Mucosa of gallbladder (tissue), 1 donor: ENCODE measurements at places on chromosomes 3 and 15. TPM values are rescaled to one million over a fixed set of nuclear protein-coding genes. Genes with fewer than 3 reads are reported as not detected.
A peak's percentile ranks its signal among the peaks of the same experiment; 100 is the strongest.

DNA sequence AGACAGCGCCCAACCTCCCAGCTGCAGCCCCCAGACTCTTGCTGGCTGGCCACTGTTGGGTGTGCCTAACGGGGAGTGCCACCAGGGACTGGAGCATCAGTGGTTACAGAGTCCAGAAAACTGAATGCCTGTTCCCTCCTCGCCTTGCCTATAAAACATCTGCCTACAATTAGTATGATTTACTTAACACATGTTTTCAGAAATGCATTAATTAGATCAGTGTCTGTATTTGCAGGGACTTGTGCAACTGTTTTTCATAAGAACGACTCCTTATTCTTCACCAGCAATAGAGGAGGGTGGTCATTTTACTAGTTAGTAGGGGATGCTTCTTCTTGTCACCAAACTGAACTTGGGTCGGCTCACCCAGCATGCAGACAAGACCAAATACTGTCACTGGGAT is 248.7 kb downstream of the GABRG3 start:
- no peak for DNase-seq

- DNase-seq, result no peak
These were observed 29.5 kb downstream of the C2CD4B start for GRCh38 chr15:62135532-62136134.

The TIMMDC1 gene
- total RNA-seq, result 114 TPM

DNA sequence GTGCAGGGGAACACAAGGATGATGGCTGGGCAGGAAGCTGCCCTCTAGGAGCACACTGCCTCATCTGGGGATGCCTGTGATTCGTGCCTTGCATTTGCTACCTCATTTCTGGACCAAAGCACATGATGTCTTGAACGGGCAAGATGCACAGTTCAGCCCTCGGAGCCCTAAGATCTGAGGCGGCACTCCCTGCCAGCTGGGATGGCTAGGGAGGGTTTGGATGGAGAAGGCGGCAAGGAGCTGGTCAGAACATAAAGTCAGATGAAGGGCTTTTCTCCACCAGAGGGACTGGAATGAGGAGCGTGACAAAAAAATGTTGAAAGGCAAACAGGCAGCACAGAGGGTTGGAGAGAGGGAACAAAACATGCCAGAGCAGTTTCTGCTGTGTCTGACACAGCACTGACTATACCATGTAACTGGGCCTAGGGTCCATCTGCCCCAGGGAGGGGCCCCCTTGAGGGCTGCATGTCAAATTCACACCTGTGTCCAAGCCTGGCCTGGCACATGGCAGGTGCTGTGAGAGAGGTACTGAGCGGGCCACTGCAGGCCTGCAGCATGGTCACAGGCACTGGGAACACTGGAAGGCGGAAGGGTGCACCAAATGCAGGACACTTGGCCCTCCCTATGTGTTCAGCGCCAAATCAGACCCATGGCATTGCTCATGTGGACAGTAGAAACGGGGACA is 21.7 kb downstream of the TMEM43 start:
- DNase-seq, result no peak

- DNase-seq, result no peak
These were observed 132.3 kb downstream of the CHCHD6 start for GRCh38 chr3:126836220-126836860.

DNA sequence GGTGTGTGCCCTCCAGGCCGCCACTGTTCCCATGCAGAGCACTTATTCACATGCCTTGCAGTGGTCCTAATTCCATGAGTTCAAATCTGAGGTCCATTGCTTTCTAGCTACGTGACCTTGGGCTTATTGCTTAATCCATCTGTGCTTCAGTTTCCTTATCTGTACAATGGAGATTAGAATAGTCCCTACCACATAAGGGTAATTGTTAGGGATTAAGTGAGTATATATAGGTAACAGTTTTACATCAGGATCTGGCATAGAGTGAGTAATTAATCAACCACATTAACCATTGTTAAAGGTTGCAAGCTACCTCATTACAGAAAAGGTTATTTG is 7.6 kb downstream of the CPN2 start:
- no peak for DNase-seq

The IMPG2 gene
- 0.29 TPM for total RNA-seq

- DNase-seq, result no peak
These were observed 177.1 kb downstream of the CD47 start for GRCh38 chr3:107913701-107914100.

- DNase-seq, result no peak
These were observed 324.6 kb downstream of the EPHA6 start for GRCh38 chr3:97138914-97139541.

DNA sequence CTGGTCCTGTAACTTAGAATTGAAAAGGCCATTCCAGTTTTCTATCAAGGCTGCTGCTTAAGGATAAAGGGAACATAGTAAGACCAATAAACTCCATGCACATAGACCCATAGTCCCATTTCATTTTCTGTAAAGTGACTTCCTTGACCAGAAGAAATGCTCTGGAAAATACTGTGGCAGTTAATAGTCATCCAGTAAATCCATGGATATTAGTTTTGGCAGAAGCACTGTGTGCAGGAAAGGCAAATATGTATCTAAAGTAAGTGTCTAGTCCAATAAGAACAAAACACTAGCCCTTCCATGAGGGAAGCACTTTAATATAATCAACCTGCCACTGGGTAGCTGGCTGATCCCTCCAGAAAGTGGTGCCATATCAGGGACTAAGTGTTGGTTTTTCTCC is 19.3 kb upstream of the MKRN3 start:
- DNase-seq, result no peak

- no peak for DNase-seq
These were observed 99.0 kb upstream of the LIPC start for GRCh38 chr15:58332676-58333400.

DNA sequence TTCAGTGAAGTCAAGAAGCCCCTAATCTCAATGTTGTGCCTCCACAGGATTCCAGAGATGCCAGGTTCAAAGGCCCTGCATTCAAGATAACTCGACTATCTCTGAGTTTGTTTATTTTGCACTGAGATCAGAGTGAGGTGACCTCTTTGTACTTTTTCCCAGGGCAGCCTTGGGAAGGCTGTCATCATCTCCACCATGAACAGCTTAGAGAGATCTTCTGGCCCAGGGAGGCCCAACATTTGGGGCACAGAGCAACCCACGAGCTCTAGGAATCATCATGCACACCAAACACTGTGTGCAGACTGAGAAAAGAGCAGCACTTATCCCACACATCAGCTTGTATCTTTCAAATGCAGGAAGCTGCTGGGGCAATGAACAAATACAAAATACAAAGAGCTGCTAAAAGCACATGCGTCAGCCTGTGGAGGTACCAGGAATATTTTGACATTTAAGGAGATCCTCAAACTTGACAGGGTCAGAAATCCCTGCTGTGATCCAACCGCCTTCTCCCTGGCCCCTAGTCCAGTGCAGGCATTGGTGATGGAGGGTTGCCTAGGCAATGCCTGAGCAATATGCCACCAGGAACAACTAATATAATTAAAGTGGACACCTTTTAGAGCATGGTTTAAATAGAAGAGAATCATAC is 33.6 kb downstream of the TRIM42 start:
- no peak for DNase-seq

DNA sequence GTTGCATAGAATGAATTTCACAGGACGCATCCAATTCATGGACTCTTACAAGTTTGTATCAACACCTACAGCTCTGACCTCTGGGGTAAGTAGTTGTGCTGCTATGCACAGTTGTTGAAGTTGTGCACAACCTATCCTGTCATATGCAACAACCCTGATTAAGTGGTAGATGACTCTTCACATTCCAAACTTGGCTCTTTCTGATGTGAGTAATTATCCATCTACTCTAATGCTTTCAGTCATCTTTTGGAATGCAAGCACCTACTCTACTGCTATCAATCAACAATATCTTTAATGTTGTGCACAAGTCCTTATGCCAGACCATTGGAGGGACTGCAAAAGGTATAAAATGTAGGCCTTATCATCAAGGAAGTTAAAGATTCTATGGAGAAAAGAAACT is 921.4 kb downstream of the MCTP2 start:
- no peak for DNase-seq

GRCh38 chr3:9644245-9644644 is 5.1 kb upstream of the MTMR14 start:
- no peak for DNase-seq

DNA sequence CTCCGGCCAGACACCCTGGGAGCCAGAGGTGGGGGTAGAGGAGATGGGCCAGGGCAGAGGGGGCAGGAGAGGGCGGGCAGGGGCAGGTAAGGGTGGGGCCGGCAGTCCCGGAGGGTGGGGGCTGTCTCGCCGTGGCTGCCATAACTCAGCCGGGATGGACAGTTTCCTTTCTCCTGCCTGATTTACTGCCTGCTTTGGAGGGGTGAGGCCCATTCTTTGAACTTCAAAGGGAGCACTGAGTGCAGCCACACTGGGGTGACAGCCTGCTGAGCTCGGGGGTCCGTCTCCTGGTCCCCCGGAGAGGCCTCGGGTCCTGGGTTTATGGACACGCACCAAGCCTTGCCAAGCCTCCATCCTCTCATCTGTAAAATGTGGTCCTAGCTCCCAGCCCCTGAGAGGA is 135.4 kb downstream of the FBLN2 start:
- DNase-seq, result no peak

- no peak for DNase-seq
These were observed 14.3 kb upstream of the TNFAIP8L3 start for GRCh38 chr15:51108933-51109550.

DNA sequence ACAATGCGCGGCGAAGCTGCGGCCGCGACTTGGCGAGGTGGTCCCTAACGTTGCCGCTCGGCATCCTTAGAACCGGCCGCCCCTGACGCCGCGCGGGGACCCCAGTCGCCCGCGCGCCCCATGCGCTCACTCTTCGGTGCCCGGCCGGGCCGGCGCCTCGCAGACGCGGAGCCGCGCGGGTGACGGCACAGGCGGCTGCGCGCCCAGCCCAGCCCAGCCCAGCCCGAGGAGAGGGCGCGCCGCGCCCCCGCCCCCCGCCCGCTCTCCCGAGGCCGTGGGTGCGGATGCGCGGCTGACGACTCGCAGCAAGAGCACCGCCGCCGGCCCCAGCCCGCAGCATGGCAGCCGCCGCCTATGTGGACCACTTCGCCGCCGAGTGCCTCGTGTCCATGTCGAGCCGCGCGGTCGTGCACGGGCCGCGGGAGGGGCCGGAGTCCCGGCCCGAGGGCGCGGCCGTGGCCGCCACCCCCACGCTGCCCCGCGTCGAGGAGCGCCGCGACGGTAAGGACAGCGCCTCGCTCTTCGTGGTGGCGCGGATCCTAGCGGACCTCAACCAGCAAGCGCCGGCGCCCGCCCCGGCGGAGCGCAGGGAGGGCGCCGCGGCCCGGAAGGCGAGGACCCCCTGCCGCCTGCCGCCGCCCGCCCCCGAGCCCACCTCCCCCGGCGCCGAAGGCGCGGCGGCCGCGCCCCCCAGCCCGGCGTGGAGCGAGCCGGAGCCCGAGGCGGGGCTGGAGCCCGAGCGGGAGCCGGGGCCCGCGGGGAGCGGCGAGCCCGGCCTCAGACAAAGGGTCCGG is 437 bp downstream of the KLF13 start:
- DNase-seq, result peak; percentile 63

DNA sequence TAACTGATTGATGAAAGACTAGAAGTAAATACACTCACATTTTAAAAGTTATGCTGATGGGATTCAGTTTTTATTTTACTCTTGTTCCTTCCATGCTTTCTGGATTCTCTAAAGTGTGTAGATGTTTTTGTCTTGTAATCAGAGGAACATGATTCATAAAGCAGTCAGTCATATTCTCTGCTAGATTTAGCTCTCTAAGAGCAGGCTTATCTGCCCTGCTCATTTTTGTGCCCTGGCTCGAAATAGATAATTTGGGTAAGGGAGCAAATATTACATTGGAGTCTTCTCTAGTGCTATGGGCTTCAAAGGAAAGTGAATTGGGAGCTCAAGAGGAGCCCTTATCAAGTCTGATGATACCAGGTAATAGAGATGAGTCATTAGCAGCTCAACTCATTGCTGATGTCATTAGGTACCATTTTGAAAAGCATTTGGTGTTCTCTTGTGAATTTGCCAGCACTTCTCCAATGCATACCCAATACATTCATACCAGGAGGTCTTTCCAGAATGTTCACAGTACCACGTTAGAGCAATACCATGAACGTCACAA is 27.7 kb downstream of the SACM1L start:
- DNase-seq, result no peak

- no peak for DNase-seq
These were observed 200.2 kb upstream of the GOLGA6L4 start for GRCh38 chr15:84035399-84035766.

- DNase-seq, result peak; percentile 57
These were observed 17.7 kb upstream of the ADAMTS7 start for GRCh38 chr15:78828920-78829319.

The SH2D7 gene
- total RNA-seq, result 2.3 TPM

GRCh38 chr3:117563063-117563462 is 853.5 kb downstream of the TUSC7 start:
- DNase-seq, result no peak

DNA sequence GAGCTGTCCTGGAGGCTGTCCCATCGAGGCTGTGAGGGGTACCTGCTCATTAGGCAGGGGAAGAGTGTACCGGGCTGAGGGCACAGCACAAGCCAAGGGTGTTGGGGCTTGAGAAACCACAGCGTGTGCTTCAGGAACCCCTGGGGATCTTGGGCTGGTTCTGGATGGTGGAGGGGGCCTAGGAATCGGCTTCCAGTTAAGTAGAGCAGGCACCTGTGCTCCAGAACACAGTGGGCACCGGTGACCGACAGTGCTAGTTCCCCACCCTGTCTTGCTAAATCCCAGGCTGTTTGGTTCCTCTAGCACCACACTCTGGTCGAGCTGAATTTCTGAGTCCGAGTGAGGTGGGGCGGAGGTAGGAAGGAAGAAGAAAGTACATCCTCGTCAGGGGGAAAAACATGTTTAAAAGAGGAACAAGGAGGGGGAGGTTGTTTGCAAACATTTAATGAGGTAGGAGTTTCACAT is 29.1 kb downstream of the SLC6A6 start:
- no peak for DNase-seq

GRCh38 chr3:194632809-194633348 is 340 bp downstream of the TMEM44 start:
- no peak for DNase-seq

The TRPM1 gene
- total RNA-seq, result not detected

DNA sequence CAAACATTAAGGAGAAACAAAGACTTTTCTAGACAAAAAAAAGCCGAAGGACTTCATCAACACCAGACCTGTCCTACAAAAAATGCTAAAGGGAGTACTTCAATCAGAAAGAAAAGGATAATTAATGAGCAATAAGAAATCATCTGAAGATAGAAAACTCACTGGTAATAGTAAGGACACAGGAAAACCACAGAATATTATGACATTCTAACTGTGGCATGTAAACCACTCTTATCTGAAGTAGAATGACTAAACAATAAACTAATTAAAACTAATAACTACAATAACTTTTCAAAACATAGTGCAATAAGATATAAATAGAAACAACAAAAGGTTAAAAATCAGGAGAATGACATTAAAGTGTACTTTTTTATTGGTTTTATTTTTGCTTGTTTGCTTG is 584.5 kb upstream of the CCDC54 start:
- no peak for DNase-seq

The C3orf70 gene
- total RNA-seq, result 20.0 TPM

DNA sequence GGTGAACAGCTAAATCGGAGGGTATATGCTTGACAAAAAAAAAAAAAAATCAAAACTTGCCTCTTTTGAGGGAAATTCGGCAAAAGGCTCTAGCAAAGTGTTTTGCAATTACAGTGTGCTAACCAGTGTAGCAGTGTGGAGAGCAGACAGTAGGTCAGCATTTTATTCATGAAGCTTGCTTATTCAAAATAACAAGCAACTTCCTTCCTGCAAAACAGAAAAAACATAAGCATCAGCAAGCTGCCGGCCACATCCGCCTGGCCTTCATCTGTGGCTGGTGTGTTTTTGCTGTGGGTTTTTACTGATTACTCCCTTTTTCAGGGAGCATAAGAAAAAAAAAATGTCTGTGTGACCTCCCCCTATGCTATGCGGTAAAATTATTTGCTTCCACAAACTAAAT is 434.1 kb downstream of the OCA2 start:
- DNase-seq, result no peak

The SLC28A1 gene
- total RNA-seq, result 2.6 TPM

The SLC9C1 gene
- total RNA-seq, result 0.46 TPM
